CD4-positive, alpha-beta T cell treated with Interleukin-6 at 100 ng/mL for 8 hours (primary cell): ENCODE measurements at places on chromosomes 7 and 10.

- no peak for DNase-seq
Measured at GRCh38 chr7:91005024-91005423, 259.2 kb upstream of the FZD1 start.

GRCh38 chr10:30029164-30029871 lies 30.1 kb downstream of the JCAD start:
- DNase-seq: no peak

DNA sequence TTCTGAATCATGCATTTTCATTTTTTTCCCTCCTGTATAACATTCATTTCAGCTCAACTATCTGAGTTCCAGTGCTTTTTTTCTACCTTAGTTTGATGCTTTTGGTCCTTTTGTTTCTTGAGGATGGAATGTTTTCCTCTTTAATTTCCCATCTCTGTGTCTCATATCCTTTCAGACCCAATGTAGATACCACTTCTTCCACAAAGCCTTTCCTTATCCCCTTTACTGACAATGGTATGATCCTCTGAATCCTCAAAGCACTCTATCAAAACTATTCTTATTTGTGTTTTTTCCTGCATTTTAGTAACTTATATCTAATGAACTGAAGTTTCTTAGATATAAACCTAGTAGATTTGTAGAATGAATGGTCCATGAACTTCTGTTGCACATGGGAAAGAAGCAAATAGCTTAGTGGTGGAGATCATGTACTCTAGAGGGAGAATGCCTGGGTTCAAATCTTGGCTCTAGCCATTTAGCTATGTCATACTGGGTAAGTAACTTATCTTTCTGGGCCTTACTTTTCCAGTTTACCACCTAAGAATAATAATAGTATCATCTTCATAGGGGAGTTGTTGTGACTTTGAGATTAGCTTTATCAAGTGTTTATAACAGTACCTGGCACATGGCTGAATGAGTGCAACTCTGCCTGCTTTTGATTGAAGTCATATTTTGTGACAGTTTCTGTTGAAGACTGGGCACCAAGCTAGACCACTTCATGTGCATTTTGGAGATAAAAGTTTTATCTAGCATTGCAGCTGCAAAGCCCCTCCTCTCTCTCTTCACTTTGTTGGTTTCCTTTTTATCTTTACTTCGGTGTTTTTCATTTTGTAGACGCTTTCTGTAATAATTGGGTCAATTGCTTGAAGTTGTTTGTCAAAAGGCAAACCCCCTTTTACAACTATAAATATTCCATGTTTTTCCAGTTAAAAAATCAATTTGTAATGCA lies 18.5 kb downstream of the STAM start:
- no peak for DNase-seq

DNA sequence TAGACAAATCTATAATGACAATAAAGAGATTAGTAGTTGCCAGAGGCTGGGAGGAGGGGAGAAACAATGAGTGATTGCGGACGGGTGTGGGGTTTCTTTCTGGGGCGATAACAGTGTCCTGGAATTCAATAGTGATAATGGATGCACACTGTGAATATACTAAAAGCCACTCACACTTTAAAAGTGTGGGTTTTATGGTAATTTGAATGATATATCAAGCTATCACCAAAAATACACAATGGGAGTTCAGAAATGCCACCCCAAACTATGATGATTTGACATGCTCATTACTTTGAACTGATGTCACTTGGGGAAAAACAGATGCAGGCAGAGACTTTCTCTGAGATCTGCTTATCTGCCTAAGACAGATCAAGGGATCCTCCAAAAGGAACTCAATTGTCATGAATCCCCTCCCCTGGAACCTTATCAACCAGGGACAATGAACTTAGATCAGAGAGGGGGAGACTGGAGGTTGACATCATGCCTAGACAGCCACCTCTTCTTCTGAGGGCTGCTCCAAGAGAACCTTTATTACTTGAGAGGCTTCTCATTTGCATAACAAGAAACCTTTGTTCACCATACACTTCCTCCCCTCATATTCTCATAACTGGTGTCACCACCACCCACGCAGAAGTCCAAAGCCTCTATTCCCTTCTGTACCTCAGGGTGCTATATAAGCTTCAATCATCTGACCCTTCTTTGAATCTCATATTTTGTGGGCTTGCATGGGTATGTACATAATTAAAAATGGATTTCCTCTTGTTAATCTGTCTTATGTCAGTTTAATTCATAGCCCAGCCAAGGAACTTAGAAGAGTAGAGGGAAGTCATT lies 14.8 kb upstream of the ZC3HAV1 start:
- DNase-seq: no peak

GRCh38 chr7:23346316-23346715 lies 47.2 kb downstream of the MALSU1 start:
- peak; percentile 26 for DNase-seq

GRCh38 chr7:47100817-47101435 lies 481.0 kb downstream of the TNS3 start:
- no peak for DNase-seq

DNA sequence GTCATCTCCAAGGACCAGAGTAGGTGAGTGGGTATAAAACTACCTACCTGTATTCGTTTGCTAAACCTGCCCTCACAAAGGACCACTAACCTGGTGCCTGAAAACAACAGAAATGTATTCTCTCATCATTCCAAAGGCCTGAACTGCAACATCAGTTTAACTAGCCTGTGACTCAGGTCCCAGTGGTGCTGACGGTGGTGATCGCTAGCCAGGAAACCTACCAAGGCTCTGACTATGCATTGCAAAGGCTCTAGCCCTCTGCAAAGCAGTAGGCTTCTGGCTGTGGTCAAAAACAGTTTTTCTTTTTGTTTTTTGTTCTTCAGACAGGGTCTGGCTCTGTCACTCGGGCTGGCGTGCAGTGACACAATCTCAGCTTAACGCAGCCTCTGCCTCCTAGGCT lies 107.5 kb downstream of the NPTX2 start:
- DNase-seq: no peak

GRCh38 chr7:45241339-45242109 lies 83.9 kb downstream of the RAMP3 start:
- DNase-seq: no peak

DNA sequence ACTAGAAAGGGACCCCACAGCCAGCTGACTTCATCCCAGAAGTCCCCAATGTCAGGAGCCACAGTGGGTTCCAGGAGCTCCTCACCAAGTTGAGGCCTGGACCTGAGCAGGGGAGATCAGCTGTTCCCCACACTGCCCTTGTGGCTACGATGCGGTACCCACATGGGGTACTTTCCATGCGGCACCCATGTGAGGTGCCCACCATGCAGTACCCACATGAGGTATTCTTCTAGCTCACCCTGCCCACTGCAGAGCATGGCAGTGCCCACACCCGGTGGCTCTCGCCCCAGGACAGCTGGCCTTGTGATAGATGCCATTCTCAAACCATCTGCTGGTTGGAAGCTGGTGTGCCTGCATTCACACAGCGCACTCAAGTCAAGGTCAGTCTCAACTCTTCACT lies 136.3 kb upstream of the PDE1C start:
- DNase-seq: no peak

DNA sequence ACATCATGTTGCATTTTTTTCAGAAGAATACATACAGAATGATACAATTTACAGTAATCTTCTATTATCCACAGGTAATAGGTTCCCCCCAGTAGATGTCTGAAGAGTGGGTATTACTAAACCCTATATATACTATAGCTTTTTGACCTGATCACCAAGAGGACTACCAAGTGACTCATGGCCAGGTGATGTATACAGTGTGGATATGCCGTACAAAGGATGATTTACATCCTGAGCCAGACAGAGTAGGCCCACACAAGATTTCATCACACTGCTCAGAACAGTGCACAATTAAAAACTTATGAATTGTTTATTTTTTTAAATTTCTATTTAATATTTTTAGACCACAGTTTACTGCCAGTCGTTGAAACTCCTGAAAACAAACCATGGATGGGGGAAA lies 70.6 kb downstream of the STEAP1B start:
- DNase-seq: no peak

GRCh38 chr10:88707429-88708155 lies 1.5 kb downstream of the LIPK start:
- no peak for DNase-seq

DNA sequence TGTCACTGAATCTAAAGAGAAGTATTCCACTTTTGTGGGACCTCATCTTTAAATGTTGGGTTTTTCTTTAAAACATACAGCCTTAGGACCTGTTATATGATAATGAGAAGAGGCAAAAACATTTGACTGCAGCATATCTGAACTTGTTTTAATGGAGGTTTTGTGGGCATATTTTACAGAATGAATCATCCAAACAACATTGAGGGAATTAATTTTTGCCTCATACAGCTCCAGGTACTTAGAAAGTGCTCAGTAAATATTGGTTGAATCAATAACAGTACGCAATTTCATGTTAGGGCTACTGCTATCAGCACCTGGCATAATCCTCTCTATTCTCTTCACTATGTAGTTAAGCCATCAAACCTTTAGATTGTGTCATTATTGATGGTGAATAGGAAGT lies 115.9 kb downstream of the MALRD1 start:
- DNase-seq: no peak

GRCh38 chr7:31603046-31603445 lies 84.0 kb upstream of the PPP1R17 start:
- no peak for DNase-seq

- no peak for DNase-seq
Measured at GRCh38 chr10:91762878-91763277, 35.3 kb upstream of the TNKS2 start.
